Activated CD8-positive, alpha-beta T cell treated with anti-CD3 and anti-CD28 coated beads, Interleukin-2, amount 10 ng/mL, durations not matched to agents 7 days and 5 days (primary cell): ENCODE measurements at places on chromosomes 13 and 19. TPM values are rescaled to one million over a fixed set of nuclear protein-coding genes. Genes with fewer than 3 reads are reported as not detected.

SYNGR4 gene
- not detected for total RNA-seq

SPTBN4 gene
- total RNA-seq = 0.47 TPM

RHPN2 gene
- 3.0 TPM for total RNA-seq

GRCh38 chr13:71875823-71876222, 8.8 kb upstream of the DACH1 start:
- DNase-seq = no peak

GRCh38 chr19:34577531-34578101, 96.1 kb downstream of the WTIP start:
- no peak for DNase-seq

DNA sequence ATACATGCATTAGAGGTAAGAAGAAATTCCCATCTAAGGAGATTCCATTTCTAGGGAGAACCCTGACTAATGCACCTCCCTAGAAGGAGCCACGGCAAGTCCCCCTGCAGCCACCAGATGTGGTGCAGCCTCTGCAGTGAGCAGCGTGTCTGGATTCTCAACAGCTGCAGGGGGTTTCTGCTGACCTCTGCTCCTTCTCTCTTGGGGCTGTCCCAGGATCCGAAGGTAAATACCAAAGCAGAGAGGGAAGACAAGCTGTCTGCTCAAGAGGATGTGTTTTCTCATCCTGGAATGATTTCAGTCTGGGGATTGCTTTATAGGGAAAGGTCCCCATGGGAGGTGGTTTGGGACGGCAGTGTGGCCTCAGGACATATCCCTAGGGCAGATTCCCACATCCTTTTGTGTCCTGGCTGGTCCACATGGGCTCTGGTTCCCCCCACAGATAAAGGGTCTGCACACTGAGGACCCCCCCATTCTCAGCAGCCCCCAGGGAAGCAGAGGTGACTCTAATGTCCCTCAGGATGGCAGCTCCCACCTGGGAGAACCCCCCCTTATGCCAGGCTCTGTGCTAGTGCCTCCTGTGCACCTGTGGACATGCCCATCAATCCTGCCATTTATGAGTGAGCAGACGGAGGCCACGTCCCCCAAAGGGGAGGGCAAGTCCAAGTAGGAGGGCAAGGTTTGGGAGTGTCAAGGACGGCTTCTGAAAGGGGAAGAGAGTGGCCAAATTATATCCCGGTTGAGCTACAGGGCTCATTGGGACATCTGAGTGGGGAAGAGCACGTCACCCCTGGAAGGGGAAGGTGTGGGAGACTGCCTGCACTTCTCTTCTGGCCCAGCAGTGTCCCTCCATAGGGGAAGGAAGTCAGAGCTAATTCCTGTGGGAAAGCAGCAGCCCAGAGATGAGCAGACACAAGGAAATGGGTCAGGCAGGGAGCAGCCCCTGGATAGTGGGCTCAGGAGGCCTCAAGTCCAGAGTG, 10.2 kb upstream of the OR10H5 start:
- DNase-seq = no peak

GRCh38 chr13:93700115-93700514, 473.5 kb downstream of the GPC6 start:
- no peak for DNase-seq

ADGRE3 gene
- total RNA-seq = not detected

DNA sequence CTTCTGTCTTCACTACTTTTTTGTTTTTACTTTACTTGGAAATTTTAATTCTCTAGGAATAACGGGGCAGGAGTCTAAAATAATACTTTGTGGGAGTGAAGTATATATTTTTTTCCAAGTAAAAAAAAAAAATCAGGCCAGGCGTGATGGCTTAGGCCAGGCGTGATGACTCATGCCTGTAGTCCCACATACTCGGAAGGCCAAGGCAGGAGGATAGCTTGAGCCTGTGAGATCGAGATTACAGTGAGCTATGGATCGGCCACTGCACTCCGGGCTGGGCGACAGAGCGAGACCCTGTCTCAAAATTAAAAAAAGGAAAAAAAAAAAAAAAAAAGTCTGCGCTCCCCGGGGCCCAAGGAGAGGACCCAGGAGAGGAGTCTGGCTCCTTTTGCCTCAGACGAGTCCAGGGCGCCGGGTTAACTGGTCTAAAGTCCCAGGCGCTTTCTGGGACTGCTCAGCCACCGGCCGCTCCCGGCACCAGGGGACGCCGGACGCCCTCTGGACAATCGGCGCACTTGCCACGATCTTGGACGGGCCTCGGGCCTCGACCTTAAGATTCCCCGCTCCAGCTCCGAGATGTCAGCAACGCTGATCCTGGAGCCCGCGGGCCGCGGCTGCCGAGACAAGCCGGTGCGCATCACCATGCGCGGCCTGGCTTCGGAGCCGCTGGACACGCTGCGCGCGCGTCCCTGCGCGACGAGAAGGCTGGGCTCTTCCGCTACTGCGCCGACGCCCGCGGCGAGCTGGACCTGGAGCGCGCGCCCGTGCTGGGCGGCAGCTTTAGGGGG, 2.7 kb upstream of the ZFP82 start:
- DNase-seq = no peak

DNA sequence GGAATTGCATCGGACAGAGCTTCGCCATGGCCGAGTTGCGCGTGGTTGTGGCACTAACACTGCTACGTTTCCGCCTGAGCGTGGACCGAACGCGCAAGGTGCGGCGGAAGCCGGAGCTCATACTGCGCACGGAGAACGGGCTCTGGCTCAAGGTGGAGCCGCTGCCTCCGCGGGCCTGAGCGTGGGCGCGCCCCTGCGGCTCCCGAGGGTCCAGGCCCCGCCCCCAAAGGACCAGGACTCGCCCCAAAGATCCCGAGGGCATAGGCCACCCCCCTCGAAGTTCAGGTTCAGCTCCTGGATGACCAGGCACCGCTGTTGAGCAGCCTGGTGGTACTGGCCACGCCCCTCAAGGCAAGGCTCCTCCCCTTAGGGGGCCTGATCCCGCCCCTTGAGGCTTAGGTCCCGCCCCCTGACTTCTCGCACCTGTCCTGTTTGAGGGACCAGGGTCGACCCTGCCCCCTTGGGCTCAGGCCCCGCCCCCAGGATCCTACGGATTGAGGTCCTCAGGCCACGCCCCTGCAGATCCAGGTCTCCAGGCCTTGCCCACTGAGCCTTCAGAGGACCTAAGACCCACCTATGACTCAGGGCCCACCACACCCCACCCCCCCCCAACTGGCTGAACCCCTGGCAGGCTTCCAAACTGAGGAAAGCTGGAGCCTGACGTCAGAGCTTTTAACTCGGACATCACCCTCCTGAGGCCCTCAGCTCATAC, 43.1 kb downstream of the CYP4F22 start:
- DNase-seq = peak; percentile 74
